Caco-2 (cell line): ENCODE measurements at places on chromosomes 2 and 18. TPM values are rescaled to one million over a fixed set of nuclear protein-coding genes. Genes with fewer than 3 reads are reported as not detected.

Gene HOXD4
- 1.00 and 1.2 TPM in 2 replicates for total RNA-seq

Gene STPG4
- 0.46 and 0.79 TPM in 2 replicates for total RNA-seq

Gene ESPNL
- not detected in 2 replicates for total RNA-seq

Gene SULT1C4
- total RNA-seq: 4.0 and 5.1 TPM in 2 replicates

Gene CROCC2
- total RNA-seq: not detected in 2 replicates

Gene PSMA8
- total RNA-seq: not detected in 2 replicates

DNA sequence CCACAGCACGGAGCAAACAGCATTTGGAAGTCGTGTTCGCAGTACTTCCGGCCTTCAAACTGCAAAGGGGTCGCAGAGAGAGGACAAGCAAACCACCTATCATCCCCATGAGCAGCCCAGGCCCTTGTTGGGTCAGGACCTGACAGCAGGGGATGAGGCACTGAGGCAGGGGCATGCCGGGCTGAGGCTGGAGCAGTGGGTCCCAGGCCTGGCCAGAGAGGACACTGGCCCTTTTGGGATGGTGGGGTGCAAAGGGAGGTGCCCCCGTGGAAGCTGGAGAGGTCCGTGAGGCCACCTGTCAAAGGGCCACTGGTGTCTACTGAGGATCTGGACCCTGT is 8.9 kb downstream of the GPR17 start:
- H3K4me1 ChIP-seq: no peaks in the 10 kb centered on the region; the same call in 1 of the 2 replicates
- H3K27ac ChIP-seq: no peak overlapping the region
- H3K27me3 ChIP-seq: no peaks in the 10 kb centered on the region
- no peak overlapping the region for H3K4me3 ChIP-seq
- no peaks in the 10 kb centered on the region for H3K36me3 ChIP-seq
- DNase-seq: no peak

DNA sequence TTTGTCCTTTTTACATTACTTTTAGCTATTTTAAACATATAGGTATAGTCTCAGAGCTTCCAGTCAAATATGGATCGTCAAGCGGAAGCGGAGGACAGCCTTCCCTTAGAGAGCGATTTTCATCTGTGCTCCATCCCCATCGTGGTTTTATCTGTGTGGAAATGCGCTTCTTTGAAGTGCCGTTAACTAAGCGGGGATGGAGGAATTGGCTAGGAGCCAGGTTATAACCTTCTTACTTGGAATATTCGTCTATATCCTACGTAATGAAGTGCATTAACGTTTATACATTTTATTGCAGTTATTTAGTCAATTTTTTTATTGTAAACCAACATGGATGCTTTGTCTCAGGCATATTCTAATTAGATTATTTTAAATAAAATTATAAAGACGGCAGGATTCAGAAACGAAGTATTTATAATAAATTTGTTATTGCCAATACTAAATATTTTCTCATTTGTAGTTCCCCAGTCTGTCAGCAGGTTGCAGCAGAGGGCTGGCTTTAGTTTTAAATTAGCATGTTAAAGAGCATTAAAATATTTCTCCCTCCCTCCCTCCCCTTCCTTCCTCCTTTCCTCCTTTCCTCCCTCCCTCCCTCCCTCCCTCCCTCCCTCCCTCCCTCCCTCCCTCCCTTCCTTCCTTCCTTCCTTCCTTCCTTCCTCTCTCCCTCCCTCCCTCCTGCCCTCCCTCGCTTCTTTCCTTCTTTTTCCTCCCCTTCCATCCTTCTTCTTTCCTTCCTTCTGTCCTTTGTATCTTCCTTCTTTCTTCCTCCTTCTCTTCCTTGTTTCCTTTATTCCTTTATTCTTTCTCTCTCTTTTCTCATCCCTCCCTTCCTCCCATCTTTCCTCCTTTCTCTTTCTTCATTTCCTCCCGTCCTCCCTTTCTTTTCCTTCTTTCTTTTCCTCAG is 80.6 kb upstream of the DOCK10 start:
- no peak for DNase-seq
- H3K4me1 ChIP-seq: no peaks in the 10 kb centered on the region
- H3K27ac ChIP-seq: no peak overlapping the region
- no peaks in the 10 kb centered on the region for H3K27me3 ChIP-seq

DNA sequence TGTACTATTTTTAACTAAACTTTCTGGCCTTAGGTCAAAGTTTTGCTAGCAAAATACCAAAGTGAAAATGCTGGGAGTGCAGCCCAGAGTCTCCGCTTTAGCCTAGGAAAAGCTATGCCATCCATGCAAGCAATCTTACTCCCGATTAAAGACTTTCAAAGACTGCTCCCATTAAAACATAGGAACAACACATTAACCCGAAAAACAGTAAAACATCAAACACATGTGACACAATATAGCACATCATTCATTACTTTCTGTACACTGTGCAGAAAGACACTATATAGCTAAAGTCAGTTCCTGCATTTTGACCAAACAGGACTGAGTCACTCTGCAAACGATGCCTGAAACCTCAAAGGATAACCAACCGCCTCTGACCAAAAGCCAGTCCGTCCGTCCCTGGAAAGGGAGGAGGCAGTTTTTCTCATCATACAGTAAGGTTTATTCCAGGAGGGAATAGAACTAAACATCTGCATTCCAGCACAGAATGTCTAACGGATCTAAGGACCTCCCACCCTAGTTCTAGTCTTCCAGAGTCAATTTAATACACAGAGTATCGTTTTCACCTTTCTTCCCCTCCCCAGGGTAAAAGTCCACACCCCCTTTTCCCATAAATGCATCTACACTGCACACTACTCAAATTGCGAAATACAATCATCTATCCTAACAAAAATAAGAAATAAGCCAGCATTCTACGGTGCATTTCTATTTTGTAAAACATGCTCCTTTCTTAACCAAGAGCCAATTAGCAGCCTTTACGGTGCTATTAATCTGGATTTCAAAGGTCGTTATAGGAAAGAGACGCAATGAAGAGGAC is 1.7 kb downstream of the ROCK2 start:
- H3K27me3 ChIP-seq: no peaks in the 10 kb centered on the region
- peaks cover 25% of the 10 kb centered on the region for H3K4me1 ChIP-seq
- no peaks in the 10 kb centered on the region for H3K36me3 ChIP-seq
- peak; percentile 63 for DNase-seq

GRCh38 chr2:41791523-41791922 is 256.3 kb upstream of the PKDCC start:
- H3K27me3 ChIP-seq: no peaks in the 10 kb centered on the region
- H3K36me3 ChIP-seq: no peaks in the 10 kb centered on the region
- H3K4me3 ChIP-seq: no peak overlapping the region

GRCh38 chr2:84077496-84077895 is 381.6 kb downstream of the SUCLG1 start:
- no peaks in the 10 kb centered on the region for H3K4me1 ChIP-seq
- H3K27ac ChIP-seq: no peak overlapping the region
- no peaks in the 10 kb centered on the region for H3K36me3 ChIP-seq
- H3K27me3 ChIP-seq: no peaks in the 10 kb centered on the region
- H3K4me3 ChIP-seq: no peak overlapping the region

DNA sequence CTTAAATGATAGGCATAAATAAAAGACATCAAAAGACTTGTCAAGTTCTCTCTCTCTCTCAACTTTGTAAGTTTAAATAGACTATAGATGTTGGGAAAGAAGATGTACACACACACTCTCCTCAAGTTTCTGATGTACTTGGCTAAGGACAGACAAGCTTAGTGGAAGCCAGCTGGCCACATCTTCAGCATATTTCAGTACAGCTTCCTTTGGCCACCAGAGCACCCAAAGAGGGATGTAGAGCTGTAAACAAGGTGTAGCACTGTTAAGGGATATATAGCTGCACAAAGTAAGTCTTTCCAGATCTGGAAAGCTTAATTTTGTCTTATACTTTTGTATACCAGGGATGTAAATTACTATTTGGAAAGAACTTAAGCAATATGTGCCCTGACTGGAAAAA is 64.3 kb upstream of the MSTN start:
- H3K36me3 ChIP-seq: no peaks in the 10 kb centered on the region
- no peak overlapping the region for H3K4me3 ChIP-seq
- H3K27me3 ChIP-seq: no peaks in the 10 kb centered on the region
- H3K27ac ChIP-seq: no peak overlapping the region

- H3K4me3 ChIP-seq: no peak overlapping the region
- no peak overlapping the region for H3K27ac ChIP-seq
- no peaks in the 10 kb centered on the region for H3K36me3 ChIP-seq
- peaks cover under 1% of the 10 kb centered on the region; the same call in 1 of the 2 replicates for H3K4me1 ChIP-seq
- H3K27me3 ChIP-seq: no peaks in the 10 kb centered on the region
Observed at GRCh38 chr18:49739275-49739674, 74.1 kb downstream of the ACAA2 start.

- H3K36me3 ChIP-seq: no peaks in the 10 kb centered on the region
- no peak overlapping the region for H3K27ac ChIP-seq
- no peaks in the 10 kb centered on the region for H3K4me1 ChIP-seq
- no peaks in the 10 kb centered on the region for H3K27me3 ChIP-seq
- no peak overlapping the region for H3K4me3 ChIP-seq
Observed at GRCh38 chr2:46248171-46248570, 49.0 kb upstream of the EPAS1 start.

DNA sequence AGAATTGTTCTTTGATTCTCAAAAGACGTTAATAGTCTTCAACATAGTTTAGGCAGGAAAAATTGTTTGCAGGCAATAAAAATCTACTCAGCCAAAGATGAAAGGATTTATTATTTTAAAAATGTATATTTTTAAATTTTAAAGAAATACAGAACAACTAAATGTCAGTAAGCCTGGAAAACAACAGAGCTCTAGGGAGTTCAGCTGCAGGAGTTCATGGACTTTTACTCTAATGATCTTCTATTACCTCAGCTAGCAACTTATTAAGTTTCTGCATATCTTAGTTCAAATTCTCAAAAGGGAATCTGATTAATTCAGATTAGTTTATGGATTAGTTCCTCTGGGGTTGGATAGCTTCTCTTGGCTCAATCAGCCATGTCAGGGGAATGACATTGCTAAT is 17.9 kb upstream of the XIRP2 start:
- DNase-seq: no peak
- no peak overlapping the region for H3K4me3 ChIP-seq
- H3K27ac ChIP-seq: no peak overlapping the region

- no peak overlapping the region for H3K27ac ChIP-seq
- no peaks in the 10 kb centered on the region; the same call in 1 of the 2 replicates for H3K27me3 ChIP-seq
- no peak for DNase-seq
Observed at GRCh38 chr2:185127412-185127811, 529.1 kb downstream of the ZNF804A start.

DNA sequence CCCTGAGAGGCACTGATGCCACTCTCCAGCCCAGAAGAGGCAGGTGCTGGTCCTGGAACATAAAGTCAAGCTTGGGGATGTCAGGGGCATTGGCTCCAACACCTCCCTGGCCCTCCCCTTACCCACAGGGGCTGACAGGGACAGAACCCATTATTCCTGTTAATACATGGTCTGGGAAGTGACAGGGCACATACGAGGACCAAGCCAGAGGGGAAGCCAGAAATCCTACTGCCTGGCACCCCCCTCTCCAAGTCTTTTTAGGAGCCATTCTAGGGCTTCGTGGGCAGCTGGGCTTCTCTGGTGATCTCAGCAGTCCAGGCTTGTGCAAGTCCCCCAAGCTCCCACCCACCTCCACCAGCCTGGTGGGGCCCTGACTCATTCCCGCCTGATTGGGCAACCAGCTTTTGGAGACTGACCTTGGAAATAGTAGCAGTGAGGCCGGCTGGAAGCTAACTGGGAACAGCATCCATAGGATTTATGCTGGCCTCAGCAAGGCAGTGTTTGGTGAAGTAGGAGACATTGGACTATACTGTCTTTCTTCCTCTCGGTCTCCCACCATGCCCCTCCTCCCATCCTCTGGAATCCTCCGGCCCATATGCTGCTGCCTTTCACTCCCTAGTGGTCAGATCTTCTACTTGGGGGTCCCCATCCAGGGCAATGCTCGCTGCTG is 86.4 kb upstream of the HK2 start:
- H3K4me1 ChIP-seq: no peaks in the 10 kb centered on the region
- H3K36me3 ChIP-seq: no peaks in the 10 kb centered on the region
- no peak overlapping the region for H3K27ac ChIP-seq
- H3K27me3 ChIP-seq: no peaks in the 10 kb centered on the region
- no peak for DNase-seq
- no peak overlapping the region for H3K4me3 ChIP-seq

- H3K27me3 ChIP-seq: no peaks in the 10 kb centered on the region
- DNase-seq: no peak
- 0 out of 2 replicates have a peak, but pooled peaks cover 8% of the 10 kb centered on the region for H3K4me1 ChIP-seq
- no peak overlapping the region for H3K4me3 ChIP-seq
- no peak overlapping the region for H3K27ac ChIP-seq
Observed at GRCh38 chr2:55025627-55026026, 24.6 kb downstream of the RTN4 start.

DNA sequence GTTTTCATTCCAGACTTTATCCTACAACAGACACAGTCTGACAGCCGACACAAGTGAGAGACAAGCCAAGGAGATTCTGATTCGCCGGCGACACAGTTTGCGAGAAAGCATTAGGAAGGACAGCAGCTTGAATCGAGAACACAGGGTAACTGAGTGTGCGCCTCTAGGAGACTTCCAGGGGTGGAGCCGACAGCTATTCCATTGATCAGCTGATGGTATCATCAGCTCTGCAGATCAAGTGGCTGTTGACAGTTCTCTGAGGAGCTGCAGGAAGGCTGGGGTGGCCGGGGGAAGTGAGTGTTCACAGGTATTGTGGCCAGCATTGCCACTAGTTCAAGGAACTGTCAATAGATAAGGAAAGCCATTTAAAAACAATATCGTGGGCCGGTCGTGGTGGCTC is 57.3 kb upstream of the TMEM182 start:
- H3K4me1 ChIP-seq: peaks cover 6% of the 10 kb centered on the region
- no peaks in the 10 kb centered on the region for H3K27me3 ChIP-seq
- no peaks in the 10 kb centered on the region for H3K36me3 ChIP-seq
- no peak overlapping the region for H3K4me3 ChIP-seq

DNA sequence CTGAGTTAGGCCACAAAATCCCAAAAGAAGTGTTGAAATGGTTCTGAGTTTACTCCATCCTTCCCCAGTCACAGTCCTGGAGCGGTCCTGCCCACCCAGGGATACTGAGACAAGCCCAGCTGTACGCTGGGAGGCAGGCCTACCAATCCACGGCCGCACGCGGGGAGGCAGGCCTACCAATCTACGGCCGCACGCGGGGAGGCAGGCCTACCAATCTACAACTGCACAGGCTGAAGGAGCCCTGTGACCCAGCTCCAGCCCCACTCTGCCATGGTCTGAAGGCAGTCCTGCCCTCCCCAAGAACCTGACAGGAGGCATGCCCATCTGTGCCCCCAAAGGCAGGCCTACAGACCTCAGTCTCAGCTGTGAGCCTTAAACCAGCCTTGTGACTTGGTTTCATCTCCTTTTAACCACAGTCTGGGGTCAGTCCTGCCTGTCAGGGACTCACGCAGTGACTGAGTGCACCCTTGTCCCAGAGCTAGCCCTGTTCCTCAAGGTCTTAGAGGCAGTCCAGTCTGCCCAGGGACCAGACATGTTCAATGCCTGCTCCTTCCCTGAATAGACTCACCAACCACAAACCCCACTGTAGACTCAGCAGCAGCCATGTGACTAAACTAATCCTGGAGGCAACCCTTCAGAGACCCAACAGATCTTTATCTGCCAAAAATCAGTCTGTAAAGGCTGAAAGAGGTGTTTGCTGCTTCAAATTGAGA is 36.8 kb downstream of the GPC1 start:
- no peaks in the 10 kb centered on the region for H3K4me1 ChIP-seq
- H3K4me3 ChIP-seq: no peak overlapping the region
- no peak for DNase-seq
- no peak overlapping the region for H3K27ac ChIP-seq

- no peak for DNase-seq
- no peaks in the 10 kb centered on the region for H3K4me1 ChIP-seq
- H3K27me3 ChIP-seq: no peaks in the 10 kb centered on the region
- H3K4me3 ChIP-seq: no peak overlapping the region
Observed at GRCh38 chr2:146741260-146741659, 1103.6 kb upstream of the ACVR2A start.

GRCh38 chr2:108586631-108587030 is 52.4 kb downstream of the LIMS1 start:
- no peak for DNase-seq
- peaks cover 12% of the 10 kb centered on the region; the same call in 1 of the 2 replicates for H3K4me1 ChIP-seq
- H3K27ac ChIP-seq: peak overlapping the region; percentile 2
- no peak overlapping the region for H3K4me3 ChIP-seq
- no peaks in the 10 kb centered on the region for H3K27me3 ChIP-seq
